Tibial nerve (tissue), 4 donors: ENCODE measurements at places on chromosomes 7 and 10. TPM values are rescaled to one million over a fixed set of nuclear protein-coding genes. Genes with fewer than 3 reads are reported as not detected.
A peak's percentile ranks its signal among the peaks of the same experiment; 100 is the strongest.

CNNM1 gene
- not detected for total RNA-seq

SOSTDC1 gene
- total RNA-seq = 0.39 TPM

SPAM1 gene
- total RNA-seq = not detected

KNDC1 gene
- total RNA-seq = 5.7 TPM

MBL2 gene
- total RNA-seq = not detected

TEX36 gene
- not detected for total RNA-seq

JAZF1 gene
- total RNA-seq = 6.9 TPM

LOXL4 gene
- total RNA-seq = 14.9 TPM

CABCOCO1 gene
- total RNA-seq = not detected

GPNMB gene
- total RNA-seq = 91.7 TPM

STAG3 gene
- 7.1 TPM for total RNA-seq

- DNase-seq = no peak
These were observed 28.3 kb downstream of the NRP1 start for GRCh38 chr10:33306126-33306525.

GRCh38 chr7:45978010-45978681 lies 57.1 kb upstream of the IGFBP3 start:
- no peak for DNase-seq

GRCh38 chr10:88138319-88138848 lies 275.0 kb downstream of the PTEN start:
- no peak for DNase-seq

DNA sequence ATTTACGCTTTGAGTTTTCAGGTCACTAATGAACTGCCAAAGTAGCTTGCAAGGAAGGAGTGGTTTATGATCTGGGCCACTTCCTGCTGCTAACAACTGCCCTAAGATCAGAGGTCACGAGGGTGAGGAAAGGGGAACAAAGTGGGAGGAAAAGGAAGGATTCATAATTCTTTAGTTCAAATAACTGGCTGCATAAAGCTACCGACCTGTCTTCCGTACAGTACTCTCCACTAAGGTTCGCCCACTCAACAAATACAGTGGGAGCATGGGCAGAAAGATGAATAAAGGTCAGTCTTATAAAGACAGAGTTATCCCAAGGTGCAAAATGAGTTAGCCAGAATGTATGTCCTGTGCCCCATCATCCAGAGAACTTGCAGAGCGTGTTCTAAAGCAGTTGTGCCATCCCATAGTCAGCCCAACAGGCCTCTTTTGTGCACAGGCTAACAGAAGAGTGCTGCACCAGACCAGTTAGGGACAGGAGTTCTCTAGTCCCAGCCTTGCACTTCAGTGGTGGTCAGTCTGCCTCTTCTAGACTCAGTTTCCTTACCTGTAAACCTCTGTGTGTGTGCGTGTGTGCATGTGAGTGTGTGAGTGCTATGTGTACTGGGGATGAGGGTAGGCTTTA lies 65.9 kb downstream of the CREB3L2 start:
- DNase-seq = no peak

DNA sequence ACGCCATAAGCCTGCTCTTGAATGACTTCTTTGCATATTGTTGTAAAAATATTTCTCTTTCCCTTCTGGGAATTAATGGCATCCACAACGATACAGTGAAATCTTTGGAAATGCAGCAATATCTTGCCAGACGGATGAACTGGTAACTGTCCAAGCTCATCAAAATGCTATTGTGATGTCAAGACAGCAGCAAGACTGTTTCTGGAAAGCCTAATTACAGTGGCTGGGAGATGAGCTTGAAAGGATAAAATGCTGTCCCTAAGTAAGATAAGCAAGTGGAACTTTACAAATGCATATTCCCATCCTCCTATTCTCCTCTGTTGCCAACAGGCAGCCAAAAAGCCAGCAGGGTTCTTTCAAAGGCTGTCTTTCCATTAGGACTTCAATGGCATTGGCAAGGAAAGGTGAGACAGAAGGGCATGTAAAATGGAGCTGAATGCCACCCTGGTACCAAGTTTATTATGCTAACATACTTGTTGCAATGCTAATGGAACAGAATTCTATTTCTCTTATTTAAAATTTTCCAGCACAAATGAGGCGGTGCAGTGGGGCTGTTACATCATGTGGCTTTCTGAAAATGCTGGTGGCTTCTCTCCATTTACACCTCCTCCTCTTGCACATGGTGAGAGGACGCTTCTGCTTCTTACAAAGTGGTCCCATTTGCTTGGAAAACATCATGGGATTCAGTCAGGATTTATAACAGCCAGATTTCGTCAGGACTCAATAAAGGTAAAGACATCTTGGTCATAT lies 178.3 kb upstream of the PTER start:
- DNase-seq = no peak

- no peak for DNase-seq
These were observed 23.5 kb upstream of the CNNM2 start for GRCh38 chr10:102894466-102895213.

- no peak for DNase-seq
These were observed 289.0 kb downstream of the PLXDC2 start for GRCh38 chr10:20105236-20105635.

GRCh38 chr7:47153058-47153457 lies 428.9 kb downstream of the TNS3 start:
- DNase-seq = no peak

DNA sequence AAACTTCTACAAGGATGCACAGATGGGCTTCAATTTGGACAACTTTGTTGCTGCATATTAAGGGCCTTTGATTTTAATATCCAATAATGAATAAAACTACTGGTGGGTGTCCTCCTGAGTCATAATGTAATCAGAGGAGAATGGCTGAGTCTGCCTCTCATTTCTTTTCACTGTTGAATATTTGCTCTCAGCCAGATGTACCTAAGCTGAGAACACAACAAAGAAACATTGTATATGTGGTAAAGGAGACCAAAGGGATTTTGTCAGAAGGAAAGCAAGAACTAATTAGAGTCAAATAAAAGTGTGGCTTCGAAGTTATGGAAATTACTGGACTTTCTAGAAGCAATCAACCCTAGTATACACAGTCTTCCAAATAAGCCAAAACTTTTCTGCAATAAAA lies 131.0 kb upstream of the BET1 start:
- no peak for DNase-seq

GRCh38 chr10:128043259-128044045 lies 82.8 kb downstream of the MKI67 start:
- DNase-seq = no peak

GRCh38 chr10:98339799-98340198 lies 71.8 kb upstream of the LOXL4 start:
- DNase-seq = no peak

GRCh38 chr7:45679516-45679915 lies 105.3 kb downstream of the ADCY1 start:
- DNase-seq = no peak

DNA sequence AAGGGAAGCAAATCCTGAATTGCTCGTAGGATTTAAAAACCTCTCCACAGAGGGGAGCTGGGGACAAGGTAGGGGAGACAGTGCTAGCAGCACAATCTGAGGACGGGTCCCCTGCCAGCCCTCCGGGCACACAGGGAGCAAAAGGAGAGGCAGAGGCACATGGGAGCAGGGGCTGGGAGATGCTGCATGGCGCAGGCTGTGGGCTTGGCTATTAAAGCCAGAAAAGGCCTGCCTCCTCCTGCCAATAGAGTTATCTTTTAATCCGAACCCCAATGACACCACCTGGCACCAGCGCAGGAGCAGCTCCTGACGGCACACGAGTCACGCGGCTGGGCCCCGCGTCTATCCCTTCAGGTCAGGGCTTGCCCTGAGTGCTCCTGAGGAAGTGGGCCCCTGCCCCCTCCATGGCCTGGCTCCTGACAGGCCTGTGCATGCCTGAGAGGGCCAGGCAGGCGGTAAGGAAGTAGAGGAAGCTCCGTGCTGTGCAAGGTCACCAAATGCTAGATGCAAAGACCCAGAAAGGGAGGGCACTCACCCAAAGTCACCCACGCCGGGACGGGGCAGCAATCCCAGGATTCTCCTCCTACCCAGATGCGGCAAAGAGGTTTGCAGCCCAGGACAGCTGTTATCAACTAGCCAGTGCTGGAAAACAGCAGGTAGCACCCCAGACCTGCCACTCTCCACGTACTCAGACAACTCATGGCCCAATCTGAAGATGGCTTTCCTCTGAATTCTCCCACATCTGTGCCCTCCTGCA lies 28.1 kb downstream of the DLG5 start:
- no peak for DNase-seq

DNA sequence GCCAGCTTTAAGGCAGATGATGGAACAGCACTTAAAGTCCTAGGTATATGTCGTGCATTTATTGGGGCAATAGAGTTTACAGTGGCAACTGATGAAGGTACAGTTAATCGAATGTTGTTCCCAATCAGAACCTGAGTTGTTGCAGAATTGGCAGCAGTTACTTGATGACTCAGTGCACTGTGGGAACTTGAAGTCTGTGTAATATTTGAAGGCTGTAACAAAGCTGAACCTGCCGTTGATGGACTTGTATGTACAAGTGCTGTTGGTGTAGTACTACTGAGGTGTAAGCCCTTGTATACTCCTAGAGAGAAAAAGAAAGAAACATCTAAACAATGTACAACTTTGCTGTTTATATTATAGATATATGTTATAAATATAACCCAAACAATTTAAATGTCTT lies 75.3 kb downstream of the EPC1 start:
- no peak for DNase-seq

DNA sequence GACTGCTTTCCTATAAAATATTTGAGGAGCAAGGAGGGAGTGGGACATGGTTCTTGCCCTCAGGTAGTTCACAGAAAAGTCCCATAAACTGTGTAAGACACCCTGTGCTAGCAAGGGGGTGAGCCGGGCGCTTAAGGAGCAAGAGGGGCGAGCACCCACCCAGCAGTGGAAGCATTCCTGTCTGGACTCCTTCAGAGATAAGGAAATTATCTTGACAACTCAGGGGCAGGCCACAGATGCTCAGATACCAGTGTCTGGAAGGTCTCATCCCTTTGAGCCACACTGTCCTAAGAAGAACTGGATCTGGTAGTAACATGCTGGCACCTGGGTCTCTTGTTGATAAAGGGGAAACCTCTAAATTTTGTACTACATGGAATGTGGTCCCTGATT lies 54.1 kb downstream of the DAGLB start:
- DNase-seq = no peak

- DNase-seq = no peak
These were observed 100.7 kb downstream of the CYTH3 start for GRCh38 chr7:6171532-6172223.

DNA sequence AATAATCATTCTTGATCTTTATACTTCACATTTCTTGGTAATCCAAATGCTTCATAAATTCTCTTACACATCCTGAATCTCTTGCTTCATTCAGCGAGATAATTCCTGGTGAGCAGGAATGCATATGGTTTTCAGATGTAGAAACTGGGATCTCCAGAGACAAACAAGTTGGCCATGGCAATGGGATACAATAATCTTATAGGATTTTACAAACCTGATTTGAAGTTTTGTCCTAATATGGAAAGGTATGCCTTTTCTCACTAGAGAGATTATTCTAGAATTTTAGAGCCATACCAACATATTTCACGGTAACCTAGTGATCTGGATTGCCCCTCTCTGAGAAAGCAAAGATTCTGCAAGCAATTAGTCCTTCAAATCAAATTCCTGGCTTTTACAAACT lies 13.1 kb upstream of the TRDMT1 start:
- DNase-seq = no peak

DNA sequence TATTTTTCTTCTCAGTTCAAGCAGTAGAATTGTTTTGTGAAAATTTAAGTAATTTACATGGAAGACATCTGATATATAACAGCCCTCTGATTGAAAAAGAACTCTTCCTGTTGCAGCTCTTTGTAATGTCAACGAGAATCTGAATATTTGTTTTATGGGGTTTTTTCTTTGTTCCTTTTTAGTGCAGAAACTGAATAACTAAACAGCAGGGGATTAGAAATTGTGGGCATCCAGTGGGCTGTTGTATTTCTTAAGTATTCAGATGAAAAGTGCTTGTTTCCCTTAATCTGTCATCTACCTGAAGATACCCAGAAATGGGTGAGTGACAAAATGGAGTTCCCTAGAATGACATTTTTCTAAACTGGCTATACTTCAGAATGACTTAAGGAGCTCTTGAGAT lies 7.4 kb downstream of the ARL4A start:
- DNase-seq = no peak

- DNase-seq = peak; percentile 58
These were observed 98.7 kb upstream of the PPIF start for GRCh38 chr10:79248341-79249185.

- no peak for DNase-seq
These were observed 123.9 kb downstream of the CREB5 start for GRCh38 chr7:28536259-28536658.
